ENCODE measurements at places on chromosomes 2 and 18. TPM values are rescaled to one million over a fixed set of nuclear protein-coding genes. Genes with fewer than 3 reads are reported as not detected.
A peak's percentile ranks its signal among the peaks of the same experiment; 100 is the strongest.

- H3K27ac ChIP-seq: peak overlapping the region; percentile 62
- H3K4me1 ChIP-seq: peaks cover 31% of the 10 kb centered on the region
- H3K27me3 ChIP-seq: no peaks in the 10 kb centered on the region
- DNase-seq: no peak
- H3K36me3 ChIP-seq: no peaks in the 10 kb centered on the region
These were observed 58.5 kb upstream of the PARD3B start for GRCh38 chr2:204486805-204487204.

- no peaks in the 10 kb centered on the region for H3K36me3 ChIP-seq
- no peak overlapping the region for H3K4me3 ChIP-seq
- H3K27ac ChIP-seq: peak overlapping the region; percentile 37
- peaks cover 16% of the 10 kb centered on the region for H3K4me1 ChIP-seq
- DNase-seq: peak; percentile 49
- no peaks in the 10 kb centered on the region for H3K27me3 ChIP-seq
These were observed 453.4 kb downstream of the TGIF1 start for GRCh38 chr18:3903337-3903736.

GRCh38 chr2:120243875-120244553 lies 8.6 kb upstream of the RALB start:
- no peak overlapping the region for H3K4me3 ChIP-seq
- H3K36me3 ChIP-seq: no peaks in the 10 kb centered on the region
- no peak overlapping the region for H3K27ac ChIP-seq

- no peak overlapping the region for H3K27ac ChIP-seq
- no peak for DNase-seq
- H3K4me3 ChIP-seq: no peak overlapping the region
- H3K36me3 ChIP-seq: no peaks in the 10 kb centered on the region
- no peaks in the 10 kb centered on the region for H3K4me1 ChIP-seq
These were observed 8.9 kb downstream of the ECEL1 start for GRCh38 chr2:232478571-232479340.

GRCh38 chr2:10752236-10752635 lies 30.8 kb downstream of the ATP6V1C2 start:
- no peaks in the 10 kb centered on the region for H3K27me3 ChIP-seq
- no peak overlapping the region for H3K4me3 ChIP-seq
- H3K36me3 ChIP-seq: no peaks in the 10 kb centered on the region
- no peak for DNase-seq

DNA sequence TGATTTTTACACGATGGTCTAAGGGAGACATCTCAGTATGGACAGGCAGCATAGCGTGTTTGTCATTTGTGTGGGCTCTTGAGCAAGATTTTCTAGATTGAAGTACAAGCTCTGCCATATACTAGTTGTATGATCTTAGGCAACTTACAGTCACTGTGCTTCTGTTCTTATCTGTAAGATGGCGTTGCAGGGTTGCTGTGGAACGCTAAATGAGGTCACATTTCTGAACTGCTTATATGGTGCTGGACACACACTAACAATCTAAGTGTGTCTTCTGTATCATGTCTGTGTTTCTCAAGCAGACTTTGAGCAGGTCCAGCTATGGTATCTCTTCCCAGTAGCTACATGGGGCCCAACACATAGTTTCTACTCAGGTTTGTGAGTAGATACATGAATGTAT lies 29.2 kb downstream of the PARD3B start:
- no peaks in the 10 kb centered on the region for H3K36me3 ChIP-seq
- no peak overlapping the region for H3K4me3 ChIP-seq
- no peaks in the 10 kb centered on the region for H3K27me3 ChIP-seq
- no peaks in the 10 kb centered on the region for H3K4me1 ChIP-seq
- no peak for DNase-seq
- no peak overlapping the region for H3K27ac ChIP-seq

- H3K36me3 ChIP-seq: no peaks in the 10 kb centered on the region
- no peak overlapping the region for H3K4me3 ChIP-seq
- no peak for DNase-seq
- H3K27ac ChIP-seq: no peak overlapping the region
These were observed 634.6 kb downstream of the ERBB4 start for GRCh38 chr2:211903961-211904360.

The ADRA2B gene
- 0.02 TPM for polyA plus RNA-seq

The HOXD8 gene
- 0.05 TPM for polyA plus RNA-seq

GRCh38 chr2:160256507-160256906 lies 56.4 kb upstream of the ITGB6 start:
- no peak for DNase-seq
- peak overlapping the region; percentile 61 for H3K27ac ChIP-seq
- H3K4me3 ChIP-seq: no peak overlapping the region
- H3K27me3 ChIP-seq: no peaks in the 10 kb centered on the region
- peaks cover 26% of the 10 kb centered on the region for H3K4me1 ChIP-seq

- H3K36me3 ChIP-seq: peaks cover 11% of the 10 kb centered on the region
- no peaks in the 10 kb centered on the region for H3K4me1 ChIP-seq
- no peaks in the 10 kb centered on the region for H3K27me3 ChIP-seq
- DNase-seq: no peak
- H3K4me3 ChIP-seq: no peak overlapping the region
These were observed 8.9 kb downstream of the GTF3C2 start for GRCh38 chr2:27347641-27348040.

The PARD6G gene
- 23.6 TPM for polyA plus RNA-seq

DNA sequence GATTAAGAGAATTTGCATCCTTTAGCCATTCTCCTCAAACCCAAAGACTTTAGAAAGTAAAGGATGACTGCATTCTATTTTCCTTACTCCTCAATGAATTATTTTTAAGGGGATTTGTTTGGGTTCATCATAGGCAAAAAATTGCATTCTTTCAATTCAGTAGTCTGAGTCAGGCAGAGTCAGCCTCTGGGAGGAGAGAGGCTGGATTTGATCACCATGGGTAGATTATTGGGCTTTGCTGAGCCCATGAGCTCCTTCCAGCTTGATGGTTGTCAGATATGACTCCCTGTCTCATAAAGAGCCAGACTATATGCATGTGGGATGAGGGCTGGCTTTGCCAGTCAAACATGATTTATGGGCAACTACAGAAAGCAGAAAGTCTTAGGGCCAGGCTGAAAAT lies 101.2 kb downstream of the KCNS3 start:
- no peak overlapping the region for H3K27ac ChIP-seq
- no peak for DNase-seq
- no peaks in the 10 kb centered on the region for H3K36me3 ChIP-seq
- no peaks in the 10 kb centered on the region for H3K27me3 ChIP-seq
- H3K4me3 ChIP-seq: no peak overlapping the region

The CCDC178 gene
- polyA plus RNA-seq: 0.07 TPM

- H3K4me3 ChIP-seq: no peak overlapping the region
- H3K36me3 ChIP-seq: no peaks in the 10 kb centered on the region
- H3K27ac ChIP-seq: no peak overlapping the region
- H3K4me1 ChIP-seq: peaks cover 7% of the 10 kb centered on the region
- H3K27me3 ChIP-seq: no peaks in the 10 kb centered on the region
- DNase-seq: no peak
These were observed 88.3 kb downstream of the COL5A2 start for GRCh38 chr2:189091253-189091652.

- no peak overlapping the region for H3K4me3 ChIP-seq
- no peaks in the 10 kb centered on the region for H3K4me1 ChIP-seq
- no peak overlapping the region for H3K27ac ChIP-seq
- no peaks in the 10 kb centered on the region for H3K27me3 ChIP-seq
- DNase-seq: no peak
These were observed 264.0 kb downstream of the MREG start for GRCh38 chr2:215749092-215749957.

The CCDC142 gene
- 4.7 TPM for polyA plus RNA-seq
